Activated CD8-positive, alpha-beta memory T cell treated with anti-CD3 and anti-CD28 coated beads for 1 hour (primary cell): ENCODE measurements at places on chromosomes 6 and 20.

DNA sequence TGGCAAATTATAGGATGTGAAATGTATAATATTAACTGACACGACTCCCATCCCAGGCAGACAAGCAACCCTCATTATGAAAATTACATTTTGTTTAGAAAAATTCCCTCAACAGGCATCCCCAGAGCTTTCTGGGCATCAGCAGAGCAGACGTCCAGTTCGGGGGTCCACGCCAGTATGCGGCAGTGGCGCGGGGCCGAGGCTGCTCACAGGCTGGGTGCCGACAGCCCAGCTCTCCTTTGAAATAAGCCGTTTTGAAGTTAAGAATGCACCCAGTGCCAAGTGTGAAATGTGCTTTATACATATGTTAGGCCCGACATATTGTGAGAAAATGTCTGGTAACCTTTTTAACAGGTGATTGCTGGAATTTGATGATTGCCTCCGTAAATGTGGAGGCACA lies 50.4 kb downstream of the RPP40 start:
- no peak for DNase-seq

DNA sequence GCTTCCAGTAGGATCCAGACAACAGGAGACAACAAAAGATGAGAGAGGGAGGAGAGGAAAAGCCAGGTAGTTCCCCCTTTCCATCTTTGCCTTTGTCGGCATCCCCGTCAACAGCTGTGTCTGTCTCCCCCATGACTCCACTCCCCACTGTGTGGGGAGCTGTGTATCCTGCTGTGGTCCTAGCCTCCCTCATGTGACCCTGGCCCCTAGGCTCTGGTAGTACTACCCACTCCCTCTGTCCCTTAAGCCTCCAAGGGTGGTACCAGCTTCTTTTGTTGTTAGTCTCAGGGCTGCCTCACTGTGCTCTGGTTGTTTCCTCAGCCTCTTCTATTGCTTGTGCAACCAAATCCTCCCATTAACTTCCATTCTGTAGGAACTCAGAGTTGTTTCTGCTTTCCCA lies 28.7 kb downstream of the ANKEF1 start:
- DNase-seq = no peak

DNA sequence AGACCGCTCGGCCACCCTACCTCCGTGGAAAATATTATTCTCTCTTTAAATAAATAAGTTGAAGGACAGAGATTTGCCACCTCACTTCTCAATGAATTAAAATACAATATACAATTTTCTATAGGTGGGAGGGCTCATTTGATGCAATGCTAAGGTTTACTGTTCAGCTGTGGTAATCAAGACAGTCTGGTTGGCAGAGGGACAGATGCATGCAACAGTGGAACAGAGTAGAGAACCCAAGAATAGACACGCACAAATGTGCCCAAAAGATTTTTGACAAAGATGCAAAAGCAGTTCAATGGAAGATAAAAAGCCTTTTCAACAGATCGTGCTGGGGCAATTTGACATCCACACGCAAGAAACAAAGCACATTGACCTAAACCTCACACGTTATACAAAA lies 145.2 kb downstream of the CEBPB start:
- no peak for DNase-seq

- DNase-seq = no peak
These were observed 71.2 kb downstream of the LY86 start for GRCh38 chr6:6659600-6660327.

DNA sequence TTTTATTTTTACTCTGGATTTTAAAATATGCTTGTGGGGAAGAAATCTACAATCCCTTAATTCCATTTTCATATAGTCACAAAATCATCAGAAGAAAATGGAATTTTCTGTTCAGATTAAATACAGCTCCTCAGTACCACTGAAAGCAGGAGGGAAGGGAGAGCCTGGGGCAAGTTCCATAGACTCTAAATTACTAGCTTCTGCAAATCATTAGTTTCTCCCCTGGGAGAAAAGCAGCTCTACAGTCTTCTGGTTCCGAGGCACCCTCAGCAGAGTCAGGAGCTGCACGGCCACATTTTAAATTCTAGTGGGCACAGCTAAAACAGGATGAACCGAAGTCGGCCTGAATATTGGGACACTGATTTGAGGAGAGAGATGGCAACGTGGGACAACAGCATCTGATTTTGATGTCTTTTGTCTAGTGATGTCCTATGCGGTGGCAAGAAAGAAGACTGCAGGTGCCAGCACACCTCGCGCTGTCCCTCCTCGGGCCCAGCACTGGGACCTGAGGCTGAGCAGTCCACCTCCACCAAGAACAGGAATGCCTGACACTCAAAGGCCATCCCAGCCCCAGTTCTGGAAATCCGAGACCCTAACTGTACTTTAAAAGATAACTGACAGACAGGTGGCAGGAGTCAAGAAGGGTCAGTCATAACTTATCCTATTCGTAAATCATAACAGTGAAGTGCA lies 90.7 kb downstream of the FOXC1 start:
- DNase-seq = no peak

DNA sequence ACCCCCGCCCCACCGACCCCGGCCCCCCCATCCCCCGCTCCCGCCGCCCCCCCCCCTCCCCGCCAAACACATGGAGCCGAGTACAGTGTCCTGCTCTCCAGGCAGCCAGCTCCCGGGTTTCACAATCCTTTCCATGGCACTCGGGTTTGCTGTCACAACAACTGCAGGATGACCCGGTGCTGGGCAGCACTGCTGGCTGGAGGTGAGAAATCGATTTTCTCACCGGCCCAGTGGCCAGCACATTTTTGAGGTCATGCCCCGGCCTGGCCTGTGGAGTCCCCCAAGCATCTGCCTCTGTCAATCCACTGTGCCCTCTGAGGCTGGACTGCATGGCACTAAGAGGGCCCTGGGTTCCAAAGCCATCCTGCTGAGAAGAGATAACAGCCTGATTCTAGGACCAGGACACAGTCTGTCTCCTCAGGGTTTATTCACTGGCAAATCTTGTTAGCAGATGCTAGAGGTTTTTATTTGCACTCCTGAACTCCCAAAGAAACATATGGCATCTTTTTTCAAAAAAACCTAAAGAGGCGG lies 129.5 kb downstream of the NFATC2 start:
- no peak for DNase-seq

- no peak for DNase-seq
These were observed 71.5 kb downstream of the RTN4IP1 start for GRCh38 chr6:106557837-106558236.

GRCh38 chr6:53604623-53605190 lies 59.8 kb upstream of the GCLC start:
- no peak for DNase-seq

DNA sequence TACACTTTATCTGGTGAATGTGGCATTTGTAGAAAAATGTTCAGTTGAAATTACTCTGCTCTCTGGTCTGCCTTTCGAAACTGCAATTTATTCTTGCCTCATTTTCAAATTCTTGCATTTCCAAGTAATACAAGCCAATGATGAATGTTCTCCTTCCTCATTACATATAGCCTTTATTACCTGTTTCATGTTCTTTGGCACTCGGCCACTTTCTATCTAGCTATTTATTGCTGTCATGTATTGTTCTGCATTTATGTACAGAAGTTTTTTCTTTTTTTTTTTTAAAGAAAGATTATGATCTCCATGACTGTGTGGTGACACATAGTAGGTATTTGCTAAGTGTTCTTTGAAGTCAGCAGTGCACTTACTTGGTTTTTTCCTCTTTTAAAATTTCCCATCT lies 261.4 kb downstream of the ZFAND3 start:
- no peak for DNase-seq

DNA sequence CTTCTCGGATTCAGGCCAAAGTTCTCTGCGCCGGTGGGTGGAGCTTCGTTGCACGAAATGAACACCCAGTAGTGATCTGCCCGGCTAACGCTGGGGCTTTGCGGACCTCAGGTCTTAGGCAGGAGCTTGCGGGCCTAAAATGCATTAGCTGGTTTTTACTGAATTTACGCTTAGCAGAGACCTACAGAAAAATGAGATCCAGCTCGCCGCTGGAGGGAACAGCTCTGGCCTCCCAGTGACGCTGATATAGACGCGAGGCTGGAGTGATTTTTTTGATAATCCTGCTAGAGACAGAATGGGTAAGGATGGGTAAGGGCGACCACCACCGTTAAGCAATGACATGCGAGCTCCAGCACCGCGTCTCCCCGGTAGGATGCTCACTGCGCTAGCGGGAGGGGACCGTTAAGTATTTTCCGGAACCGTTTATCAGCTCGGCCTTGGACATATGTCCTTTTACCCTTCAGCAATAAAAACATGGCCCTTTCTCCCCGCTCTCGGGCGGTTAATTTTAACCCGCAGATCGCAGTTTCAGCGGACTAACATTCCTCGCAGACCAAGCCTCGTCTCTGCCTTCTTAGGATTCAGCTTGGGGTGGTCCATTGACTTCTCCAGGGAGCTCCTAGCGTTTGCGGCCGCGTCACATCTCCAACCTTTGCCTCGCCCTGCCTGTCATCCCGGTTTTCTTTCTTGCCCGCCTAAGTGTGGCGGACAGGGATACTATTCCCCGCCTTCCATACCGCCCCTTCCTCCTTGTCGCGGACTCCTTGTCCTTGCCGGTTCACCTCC lies 109.3 kb downstream of the GPX5 start:
- no peak for DNase-seq

- no peak for DNase-seq
These were observed 100.1 kb downstream of the SMLR1 start for GRCh38 chr6:130927305-130927704.

DNA sequence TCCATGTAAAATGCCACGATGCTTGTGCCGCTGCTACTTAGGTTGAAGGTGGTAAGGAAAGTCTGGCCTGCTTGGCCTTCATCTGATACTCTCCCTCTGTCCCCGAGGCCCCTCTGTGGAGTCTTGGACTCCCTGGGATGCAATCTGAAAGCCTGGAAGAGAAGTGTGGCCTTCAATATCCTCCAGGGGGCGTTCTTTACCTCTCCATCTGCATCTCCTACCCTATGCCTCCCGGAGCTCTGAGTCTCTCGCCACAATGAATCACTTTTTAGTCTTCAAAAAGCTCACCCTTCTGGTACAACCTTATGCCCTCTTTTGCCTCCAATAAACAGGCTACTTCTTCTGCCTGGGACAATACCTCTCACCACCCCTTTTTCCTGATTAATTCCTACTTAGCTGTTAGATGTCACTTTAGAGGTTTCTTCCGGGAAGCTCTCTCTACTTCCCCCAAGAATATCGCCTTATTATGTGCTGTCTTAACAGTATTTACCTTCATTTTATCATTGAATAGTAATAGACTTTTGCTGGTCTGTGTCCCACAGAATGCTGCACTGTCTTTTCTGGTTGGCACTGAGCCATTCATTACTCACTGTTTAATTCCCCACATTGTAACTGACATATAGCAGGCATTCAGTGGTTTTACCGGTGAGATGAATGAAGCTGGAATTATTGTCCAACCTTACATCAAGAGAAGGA lies 13.9 kb upstream of the ATG5 start:
- no peak for DNase-seq
